HCEC 1CT (cell line): ENCODE measurements at places on chromosomes 4 and X.

- peak; percentile 60 for DNase-seq
Observed at GRCh38 chrX:72306851-72307645, 1.3 kb upstream of the CITED1 start.

GRCh38 chr4:78040431-78040830 lies 16.7 kb upstream of the FRAS1 start:
- no peak for DNase-seq

DNA sequence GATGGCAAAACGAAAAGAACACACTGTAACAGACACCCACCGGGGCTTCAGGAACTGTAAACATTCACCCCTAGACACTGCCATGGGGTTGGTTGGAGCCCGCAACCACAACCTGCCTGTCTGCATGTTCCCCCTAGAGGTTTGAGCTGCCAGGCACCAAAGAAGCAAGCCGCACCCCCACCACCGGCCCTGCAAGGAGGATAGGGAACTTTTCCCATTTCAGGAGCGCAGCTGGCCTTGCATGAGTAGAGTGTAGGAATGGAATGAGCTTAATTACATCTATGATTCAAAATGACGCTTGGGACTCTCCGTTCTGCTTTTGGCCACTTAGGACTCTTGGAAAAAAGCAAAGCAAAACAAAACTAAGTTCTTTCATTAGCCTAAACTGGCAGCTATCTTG lies 243.6 kb upstream of the CTSO start:
- DNase-seq = no peak

GRCh38 chrX:133989490-133989889 lies 4.1 kb upstream of the GPC3 start:
- no peak for DNase-seq

GRCh38 chr4:150251752-150252190 lies 173.5 kb downstream of the DCLK2 start:
- DNase-seq = no peak

DNA sequence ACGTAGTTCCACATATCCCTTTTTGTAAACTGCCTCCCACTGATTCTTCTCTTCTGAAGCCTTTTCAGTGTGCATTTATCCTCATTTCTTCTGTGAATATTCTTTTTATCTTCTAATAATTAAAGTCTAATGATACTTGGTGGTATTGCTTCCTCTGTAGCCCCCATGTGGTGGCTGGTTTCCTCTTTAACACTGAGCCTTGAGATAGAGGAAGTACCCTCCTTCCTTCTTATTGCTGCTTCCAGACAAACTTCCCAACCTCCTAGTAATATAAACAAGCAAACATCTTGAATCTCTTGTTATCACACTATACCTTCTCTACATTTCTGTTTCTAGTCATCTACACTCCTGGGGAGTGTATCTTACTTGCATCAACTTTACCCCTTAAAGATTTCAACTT lies 310.5 kb upstream of the GIMD1 start:
- no peak for DNase-seq

- no peak for DNase-seq
Observed at GRCh38 chr4:179671609-179672008, 2229.4 kb upstream of the AGA start.

GRCh38 chrX:6930307-6930849 lies 217.1 kb upstream of the STS start:
- no peak for DNase-seq

- peak; percentile 1 for DNase-seq
Observed at GRCh38 chr4:622071-622995, 3.0 kb upstream of the PDE6B start.

GRCh38 chr4:68451246-68452211 lies 4.3 kb downstream of the TMPRSS11E start:
- no peak for DNase-seq

GRCh38 chr4:38985410-38986100 lies 46.7 kb downstream of the TMEM156 start:
- DNase-seq = no peak

DNA sequence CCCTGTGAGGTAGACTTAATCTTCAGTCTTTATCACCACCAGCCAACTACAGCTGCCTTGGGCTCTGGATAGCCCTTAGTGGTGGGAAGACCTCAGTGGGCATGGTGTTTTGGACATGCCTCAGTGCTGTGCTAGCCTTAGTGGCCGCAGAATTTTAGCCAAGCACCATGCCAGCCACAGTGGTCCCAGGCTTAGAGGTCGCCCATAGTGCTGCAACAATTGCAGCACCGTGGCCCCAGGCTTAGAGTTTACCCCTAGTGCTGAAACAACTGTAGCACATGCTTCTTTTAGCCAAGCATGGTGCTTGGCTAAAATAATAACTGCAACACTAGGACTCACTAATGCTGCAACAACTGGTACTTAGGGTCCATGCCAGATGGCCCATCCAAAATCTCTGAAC lies 38.9 kb upstream of the SULT1B1 start:
- DNase-seq = no peak

DNA sequence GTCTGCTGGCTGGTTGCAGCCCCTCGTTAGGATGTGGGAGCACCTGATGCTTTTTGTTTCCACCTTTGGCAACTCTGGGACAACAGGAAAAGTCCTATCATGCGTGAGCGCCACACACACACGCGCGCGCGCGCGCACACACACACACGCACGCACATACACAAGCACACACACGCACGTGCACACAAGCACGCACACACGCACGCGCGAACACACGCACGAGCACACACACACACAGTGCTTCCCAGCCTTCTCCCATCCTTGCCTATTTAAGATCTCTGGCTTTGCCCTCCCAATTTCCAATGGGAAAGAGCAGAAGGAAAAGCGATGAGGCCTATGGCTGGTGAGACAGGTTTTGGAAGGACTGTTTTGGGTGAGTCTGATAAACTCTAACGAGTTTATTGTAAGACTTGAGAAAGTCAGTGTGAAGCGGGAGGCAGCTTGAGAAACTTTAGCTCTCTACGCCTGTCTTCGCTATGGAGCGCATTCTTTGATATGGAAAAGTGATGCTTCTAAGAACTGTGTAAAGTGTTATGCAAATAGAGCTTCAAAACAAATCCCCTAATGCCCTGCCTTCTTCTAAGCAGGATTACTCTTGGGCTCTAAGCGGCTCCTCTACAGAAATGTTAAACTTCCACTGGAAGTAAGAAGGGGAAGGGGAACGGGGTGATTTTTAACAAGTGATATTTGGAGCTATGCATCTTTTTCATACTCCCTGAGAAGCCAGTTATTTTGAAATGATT lies 11.8 kb downstream of the SUPT20HL1 start:
- DNase-seq = no peak

DNA sequence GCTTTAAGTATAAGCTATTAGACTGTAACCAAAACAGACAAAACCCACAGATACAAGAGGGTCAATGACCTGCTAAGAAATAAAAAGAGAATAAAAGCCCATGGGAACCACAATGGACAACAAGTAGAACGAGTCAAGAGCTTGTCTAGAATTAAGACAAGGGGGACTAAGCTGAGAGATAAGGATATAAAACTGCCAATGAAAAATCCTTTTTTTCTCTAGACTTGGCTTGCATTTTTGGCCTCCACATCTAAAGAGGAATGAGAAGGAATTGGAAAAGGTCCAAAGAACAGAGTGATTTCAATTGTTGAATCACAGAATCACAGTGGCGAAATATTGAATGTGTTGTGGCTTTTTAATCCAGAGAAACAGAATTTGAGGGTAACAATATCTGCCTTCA lies 135.7 kb downstream of the QDPR start:
- no peak for DNase-seq

- peak; percentile 57 for DNase-seq
Observed at GRCh38 chr4:168540503-168541265, 43.8 kb downstream of the PALLD start.

DNA sequence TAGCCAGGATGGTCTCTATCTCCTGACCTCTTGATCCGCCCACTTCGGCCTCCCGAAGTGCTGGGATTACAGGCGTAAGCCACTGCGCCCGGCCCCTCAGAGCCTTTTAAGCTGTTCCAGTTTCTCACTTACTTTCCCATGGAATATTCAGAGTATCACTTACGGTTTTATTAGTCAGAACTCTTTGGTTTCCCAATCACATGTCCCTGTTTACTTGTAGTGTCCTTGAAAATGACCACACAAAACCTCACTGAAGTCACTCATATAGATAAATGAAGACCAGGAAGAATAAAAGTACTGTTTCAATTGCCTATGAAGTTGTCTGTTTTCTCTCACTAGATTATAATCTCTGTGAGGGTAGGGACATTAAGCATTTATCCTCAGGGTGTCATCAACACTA lies 217.2 kb upstream of the HCCS start:
- no peak for DNase-seq

GRCh38 chrX:387729-388128 lies 1.0 kb upstream of the PPP2R3B start:
- DNase-seq = no peak

- peak; percentile 48 for DNase-seq
Observed at GRCh38 chr4:111562826-111563225, 582.4 kb upstream of the FAM241A start.
